Mammary epithelial cell (primary cell): ENCODE measurements at places on chromosomes 6 and 20. TPM values are rescaled to one million over a fixed set of nuclear protein-coding genes. Genes with fewer than 3 reads are reported as not detected.

Gene SIRPB2
- total RNA-seq, result 4.1 and 5.5 TPM in 2 replicates

Gene PACRG
- 1.0 TPM for total RNA-seq

Gene RAET1L
- total RNA-seq, result 1.0 TPM

Gene RUNX2
- 5.2 and 5.4 TPM in 2 replicates for total RNA-seq

Gene CGAS
- 3.0 TPM for total RNA-seq

- DNase-seq, result no peak
Observed at GRCh38 chr6:45196121-45196520, 132.0 kb upstream of the RUNX2 start.

- no peak for DNase-seq
Observed at GRCh38 chr20:43839793-43840199, 74.9 kb upstream of the TOX2 start.

DNA sequence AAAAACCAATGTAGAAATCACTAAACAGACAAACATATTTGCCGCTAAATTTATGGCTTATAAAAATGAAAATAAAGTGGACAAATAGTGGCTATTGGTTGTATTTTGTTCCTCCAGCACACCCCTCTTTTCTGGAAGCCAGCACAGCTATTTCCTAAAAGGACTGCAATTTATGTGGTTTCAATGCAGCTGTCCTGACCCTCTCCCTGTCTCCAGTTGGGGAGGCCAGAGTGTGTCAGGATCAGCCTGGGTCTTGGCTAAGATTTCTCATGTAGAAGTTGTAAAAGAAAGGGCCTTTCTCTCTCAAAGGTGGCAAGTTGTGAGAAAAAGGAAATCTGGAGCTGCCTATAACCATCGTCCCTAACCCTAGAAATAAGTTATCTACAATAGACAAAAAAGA, 165.6 kb downstream of the ALDH8A1 start:
- DNase-seq, result no peak

DNA sequence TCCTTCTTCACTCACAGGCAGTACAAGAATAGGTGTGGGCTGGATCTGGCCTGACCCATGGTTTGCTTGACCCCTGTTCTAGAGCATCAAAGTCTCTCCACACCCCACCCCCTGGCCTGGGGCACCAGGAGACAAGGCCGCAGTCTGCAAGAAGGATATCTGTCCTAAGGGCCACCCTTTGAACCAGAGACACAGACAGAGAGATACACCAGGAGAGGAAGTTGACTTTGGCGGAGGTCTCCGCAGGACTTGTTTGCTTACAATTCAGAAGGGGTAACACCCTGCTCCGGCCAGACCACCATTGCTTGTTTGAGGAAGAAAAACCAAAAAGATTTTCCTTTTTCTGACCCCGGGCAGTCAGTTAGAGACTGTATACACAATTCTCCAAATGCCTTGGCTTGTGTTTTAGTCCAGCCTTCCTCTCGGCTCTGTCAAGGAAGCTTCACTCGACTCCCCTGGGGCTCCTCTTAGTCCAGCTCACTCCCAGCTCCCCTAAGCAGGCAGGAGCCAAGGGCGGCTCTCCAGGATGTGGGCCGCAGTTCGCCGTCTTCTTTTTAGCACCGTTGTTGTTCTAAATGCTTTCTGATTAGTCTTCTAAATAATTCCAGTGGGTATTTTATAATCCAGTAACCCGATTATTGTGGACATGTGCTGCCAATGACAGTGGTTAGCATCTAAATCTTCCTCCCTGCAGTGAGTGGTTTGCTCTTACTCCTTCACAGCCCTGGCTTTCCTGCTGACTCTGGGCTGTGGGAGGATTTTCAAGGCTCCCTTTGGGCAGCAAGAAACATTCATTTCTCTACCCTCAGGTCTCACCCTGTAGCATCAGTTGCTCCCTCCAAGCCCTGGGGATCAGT, 58.6 kb upstream of the MRPS10 start:
- no peak for DNase-seq

DNA sequence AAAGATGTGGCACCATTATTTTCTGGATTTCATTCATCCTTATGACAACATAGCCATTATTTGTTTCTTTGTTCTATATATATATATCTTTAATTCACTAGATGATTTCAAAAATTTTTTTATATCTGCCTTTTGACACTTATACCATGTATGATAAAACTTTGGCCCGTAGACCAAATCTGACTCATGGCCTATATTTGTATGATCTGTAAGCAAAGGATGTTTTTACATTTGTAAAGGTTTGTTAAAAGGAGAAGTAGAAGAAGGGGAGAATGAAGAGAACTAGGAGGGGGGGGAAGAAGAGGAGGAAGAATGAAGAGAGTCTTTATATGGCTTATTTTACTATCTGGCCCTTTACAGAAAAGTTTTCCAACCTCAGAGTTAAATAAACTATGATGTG, 279.7 kb downstream of the LAMA2 start:
- DNase-seq, result no peak

GRCh38 chr6:154218301-154218700, 138.3 kb downstream of the IPCEF1 start:
- DNase-seq, result no peak

GRCh38 chr6:37783856-37784584, 35.5 kb upstream of the ZFAND3 start:
- no peak for DNase-seq

DNA sequence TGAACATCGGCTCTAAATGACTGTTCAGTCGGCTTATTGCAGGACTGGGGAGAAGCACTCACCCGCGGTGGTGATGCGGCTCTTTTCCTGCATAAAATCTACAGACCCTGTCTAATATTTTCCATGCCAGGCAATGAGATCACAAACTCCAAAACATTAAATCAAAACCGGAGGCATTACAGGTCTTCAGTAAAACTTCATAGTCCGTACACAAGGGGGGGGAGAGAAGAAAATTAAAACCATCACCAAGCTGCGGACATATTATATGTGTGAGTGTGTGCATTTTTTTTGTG, 6.3 kb upstream of the PAX1 start:
- DNase-seq, result no peak

DNA sequence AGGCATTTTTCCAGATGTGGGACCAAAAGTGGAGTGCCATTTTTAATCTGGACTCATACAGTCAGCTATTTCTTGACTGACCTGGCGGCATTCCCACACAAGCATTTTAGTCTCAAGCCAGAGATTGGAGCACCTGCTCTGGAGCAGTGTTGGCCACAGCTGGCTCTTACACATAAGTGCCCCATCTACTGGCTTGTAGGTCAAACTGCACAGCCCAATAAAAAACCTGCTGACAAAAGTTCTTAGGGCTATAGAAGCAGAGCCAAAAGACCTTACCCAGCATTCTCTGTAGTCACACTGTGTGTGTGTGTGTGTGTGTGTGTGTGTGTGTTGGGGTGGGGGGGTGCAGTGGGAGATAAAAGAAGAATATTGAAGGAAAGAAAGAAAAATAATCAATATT, 38.6 kb upstream of the SENP6 start:
- DNase-seq, result peak; percentile 30

- DNase-seq, result no peak
Observed at GRCh38 chr6:50381099-50381415, 331.3 kb upstream of the DEFB112 start.

- no peak for DNase-seq
Observed at GRCh38 chr6:149044528-149044927, 273.0 kb upstream of the TAB2 start.

DNA sequence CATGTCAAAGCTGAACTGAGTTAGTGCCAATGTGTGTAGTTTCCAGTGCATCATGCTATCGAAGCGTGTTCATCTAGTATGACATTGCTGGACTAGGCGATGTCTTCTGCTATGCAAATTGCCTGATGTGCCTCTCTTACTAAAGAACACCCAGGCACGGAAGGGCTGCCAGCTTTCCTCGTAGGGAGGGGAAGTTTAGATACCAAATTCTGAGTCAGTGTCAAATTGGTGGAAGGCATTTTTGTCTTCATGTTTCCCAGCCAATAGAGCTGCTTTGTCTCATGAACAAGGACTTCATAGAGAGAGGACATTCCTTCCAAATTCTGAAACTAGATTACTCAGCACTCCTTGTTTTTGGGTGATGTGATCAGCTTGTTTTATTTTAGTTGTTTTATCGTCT, 320.1 kb downstream of the BTBD3 start:
- peak; percentile 1 for DNase-seq

DNA sequence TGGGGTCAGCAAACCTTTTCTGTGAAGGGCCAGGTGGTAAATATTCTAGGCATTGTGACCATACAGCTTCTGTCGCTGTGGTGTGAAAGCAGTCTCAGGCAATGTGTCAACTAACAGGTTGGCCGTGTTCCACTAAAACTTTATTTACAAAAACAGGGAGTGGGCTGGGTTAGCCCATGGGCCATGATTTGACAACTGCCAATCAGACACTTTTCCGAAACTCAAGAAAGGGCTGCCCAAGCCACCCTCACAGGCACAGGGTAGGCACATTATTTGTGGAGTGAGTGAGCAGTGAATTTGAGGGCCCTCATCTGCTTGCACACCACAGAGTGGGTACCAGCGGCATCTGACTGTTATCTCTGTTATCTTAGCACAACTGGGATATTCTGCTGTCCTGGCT, 290.3 kb downstream of the TAF4 start:
- DNase-seq, result no peak

DNA sequence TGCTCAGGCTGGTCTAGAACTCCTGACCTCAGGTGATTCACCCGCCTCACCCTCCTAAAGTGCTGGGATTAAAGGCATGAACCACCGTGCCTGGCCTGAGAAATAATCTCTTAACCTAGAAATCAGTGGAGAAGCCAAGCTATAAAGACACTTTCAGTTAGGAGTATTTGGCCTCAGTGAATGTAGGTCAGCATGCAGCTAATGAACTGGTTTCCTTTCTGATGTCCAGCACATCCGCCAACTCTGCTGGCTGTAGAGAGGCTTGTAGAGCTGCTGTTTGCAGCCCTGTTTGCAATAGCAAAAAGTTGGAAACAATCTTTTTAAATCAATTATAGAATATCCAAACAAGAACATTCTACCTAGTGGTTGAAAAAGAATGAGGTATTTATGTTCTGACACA, 42.4 kb upstream of the ELOVL5 start:
- DNase-seq, result no peak

DNA sequence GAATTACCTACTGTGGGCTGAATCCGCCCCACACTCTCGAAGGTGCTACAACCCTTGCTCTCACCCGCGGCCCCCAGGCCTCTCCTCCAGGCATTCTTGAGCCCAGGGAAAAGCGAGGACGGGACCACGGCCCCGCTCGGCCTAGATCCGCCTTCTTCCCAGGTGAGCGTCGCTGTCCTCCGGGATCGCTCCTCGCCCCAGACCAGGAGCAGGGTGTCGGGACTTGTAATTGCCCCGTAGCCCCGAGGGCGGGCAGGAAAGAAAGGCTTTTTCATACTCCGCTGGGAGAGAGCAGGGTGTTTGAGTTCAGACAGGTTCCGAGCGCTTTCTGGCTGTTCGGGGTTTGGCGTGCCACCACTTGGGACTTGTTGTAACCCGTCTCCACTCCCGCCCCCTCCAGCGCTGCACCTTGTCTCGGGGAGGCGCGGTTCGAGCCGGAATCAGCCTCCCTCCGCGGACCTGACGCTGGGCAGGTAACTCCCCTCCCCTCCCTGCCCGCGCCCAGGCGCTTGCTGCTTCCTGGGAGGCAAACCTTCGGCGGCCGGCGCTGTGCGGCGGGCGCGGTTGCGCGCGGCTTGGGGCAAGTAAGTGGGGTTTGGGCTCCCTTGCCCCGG, at the start of gene FAM83B:
FAM83B (plus strand) TSS at position 529 of the 614 bp plus-strand sequence. CDS start 23,476 bp downstream, outside the sequence.
- DNase-seq, result peak; percentile 98

DNA sequence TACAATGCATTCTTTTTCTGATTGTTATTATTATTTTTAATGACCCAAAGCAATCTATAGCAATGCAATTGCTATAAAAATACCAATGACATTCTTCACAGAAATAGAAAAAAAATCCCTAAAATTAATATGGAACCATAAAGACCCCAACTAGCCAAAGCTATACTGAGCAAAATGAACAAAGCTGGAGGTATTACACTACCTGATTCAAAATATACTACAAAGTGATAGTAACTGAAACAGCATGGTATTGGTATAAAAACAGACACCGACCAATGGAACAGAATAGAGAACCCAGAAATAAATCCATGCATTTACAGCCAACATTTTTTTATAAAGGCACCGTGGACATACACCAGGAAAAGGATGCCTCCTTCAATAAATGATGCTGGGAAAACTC, 60.5 kb upstream of the EEF1A1 start:
- no peak for DNase-seq

DNA sequence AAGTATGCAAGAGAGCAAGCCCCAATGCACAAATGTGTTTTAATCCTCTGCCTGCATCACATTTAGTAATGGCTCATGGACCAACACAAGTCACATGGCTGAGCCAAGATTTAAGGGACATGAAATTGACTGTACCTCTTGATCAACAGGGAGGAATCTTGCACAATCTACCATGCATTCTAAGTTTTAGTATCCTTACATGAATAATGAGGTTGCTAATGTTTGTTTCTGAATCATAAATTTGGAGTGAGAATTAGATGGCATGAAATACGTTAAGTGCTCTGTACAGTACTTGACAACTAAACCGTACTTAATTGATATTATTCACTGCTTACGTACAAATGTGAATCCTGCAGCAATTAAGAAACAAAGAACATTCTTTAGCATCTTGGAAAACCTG, 553.8 kb upstream of the JAG1 start:
- no peak for DNase-seq

GRCh38 chr6:169933839-169934698, 182.6 kb downstream of the ERMARD start:
- DNase-seq, result no peak

DNA sequence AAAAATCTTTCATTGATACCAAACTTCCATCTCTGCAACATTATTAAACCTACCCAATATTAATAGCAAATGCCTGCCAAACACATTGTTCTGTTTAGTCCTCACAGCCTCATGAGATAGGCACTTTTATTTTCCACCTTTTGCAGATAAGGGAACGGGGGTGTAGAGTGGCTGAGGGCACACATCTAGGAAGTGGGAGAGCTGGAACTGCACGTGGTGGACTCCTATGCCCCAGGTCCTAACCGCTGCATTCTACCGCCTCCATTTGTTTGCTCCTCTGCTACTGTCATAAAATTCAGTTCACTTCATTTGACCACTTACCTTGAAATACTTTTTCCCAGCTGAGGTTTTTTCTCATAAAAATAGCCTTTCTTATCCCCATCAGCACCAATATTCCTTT, 7.6 kb downstream of the FAM217A start:
- no peak for DNase-seq
